ENCODE measurements at places on chromosomes 5 and 9. TPM values are rescaled to one million over a fixed set of nuclear protein-coding genes. Genes with fewer than 3 reads are reported as not detected.

- DNase-seq, result no peak
Observed at GRCh38 chr5:158676642-158677469, 422.9 kb downstream of the EBF1 start.

DNA sequence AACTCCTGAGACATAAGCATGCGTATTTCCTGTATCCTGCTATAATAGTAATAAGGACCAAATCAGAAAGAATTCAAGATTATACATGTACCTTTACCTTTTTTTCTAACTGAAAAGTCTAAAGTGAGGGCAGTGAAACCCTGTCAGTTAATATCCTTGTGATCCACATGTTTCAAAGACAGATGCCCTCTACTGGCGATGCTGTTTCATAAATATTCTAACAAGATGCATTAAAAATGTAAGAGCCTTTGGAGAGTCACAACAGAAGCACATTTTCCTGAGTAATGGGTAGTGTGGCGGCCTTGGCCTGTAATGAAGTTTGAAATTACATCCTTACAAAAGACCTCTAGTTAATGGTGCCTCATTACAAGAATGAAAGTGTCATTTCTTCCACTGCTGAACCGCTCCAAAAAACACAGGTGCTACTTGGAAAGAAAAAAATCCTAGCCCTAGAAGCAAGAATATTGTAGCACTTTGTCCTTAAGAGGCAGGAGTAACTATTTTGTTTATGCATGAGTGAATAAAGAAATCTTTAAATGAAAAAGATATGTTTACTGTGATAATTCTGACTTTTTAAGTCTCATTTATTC, 232.6 kb downstream of the EPB41L4A start:
- no peak for DNase-seq

DNA sequence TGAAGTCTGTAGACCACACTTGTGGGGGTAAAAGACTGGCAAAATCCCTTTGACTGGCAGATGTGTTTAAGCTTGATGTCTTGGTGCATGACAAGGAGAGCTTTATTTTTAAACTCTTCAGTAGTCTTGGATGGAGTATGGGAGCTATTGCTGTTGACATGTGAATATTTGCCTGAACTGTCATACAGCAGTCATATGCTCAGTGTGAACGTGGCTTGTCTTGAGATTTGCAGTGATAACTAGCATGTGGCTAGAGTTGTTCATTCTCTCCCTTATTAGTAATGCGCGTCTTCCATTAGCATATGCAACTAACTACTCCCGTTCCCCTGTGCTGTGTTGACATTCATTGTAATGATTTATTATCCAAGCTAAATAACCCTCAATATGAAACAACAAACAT, 523.6 kb upstream of the WWC1 start:
- no peak for DNase-seq

- DNase-seq, result no peak
Observed at GRCh38 chr9:68455451-68455850, 85.2 kb downstream of the TMEM252 start.

DNA sequence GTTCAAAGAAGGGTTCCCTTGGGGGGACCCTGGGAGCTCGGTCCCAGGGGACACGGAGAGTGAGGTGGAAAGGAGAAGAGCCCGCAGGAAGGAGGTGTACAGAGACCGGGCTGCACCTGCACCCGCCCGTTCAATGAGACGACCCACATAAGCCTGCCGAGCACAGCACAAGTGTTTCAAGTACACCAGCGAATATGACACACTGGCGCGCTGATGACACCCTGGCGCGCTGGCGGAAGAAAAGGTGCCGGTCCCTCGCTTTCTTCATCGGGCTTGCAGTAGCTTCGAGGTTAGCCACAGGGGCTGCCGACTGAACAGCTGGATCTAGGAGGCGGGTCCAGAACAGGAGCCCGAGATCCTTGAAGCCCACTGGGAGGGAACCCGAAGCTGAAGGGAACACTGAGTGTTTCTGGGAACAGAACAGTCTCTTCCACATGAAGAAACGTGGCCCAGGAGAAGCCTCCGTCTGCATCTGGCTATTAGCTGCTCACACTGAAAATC, 1.4 kb downstream of the TBC1D9B start:
- DNase-seq, result no peak

DNA sequence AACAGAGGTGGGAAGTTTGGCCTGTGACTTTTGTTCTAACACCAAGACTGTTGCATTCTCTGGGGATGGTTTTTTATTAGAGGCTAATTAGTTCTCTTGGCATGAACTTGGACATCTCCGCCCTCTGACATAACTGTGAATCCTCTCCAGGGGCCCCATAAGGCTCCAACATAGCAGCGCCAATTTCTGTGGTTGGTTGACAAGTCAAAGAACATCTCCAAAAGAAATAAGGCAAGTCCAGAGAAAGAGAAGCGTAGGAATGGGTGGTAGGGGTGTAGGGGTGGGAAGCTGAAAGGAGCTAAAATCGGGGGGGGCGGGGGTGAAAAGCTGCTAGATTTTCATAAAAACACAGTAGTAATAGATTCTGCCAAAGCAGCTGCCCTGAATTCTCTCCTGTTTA, 81.0 kb upstream of the DAB2 start:
- no peak for DNase-seq

GRCh38 chr5:96537386-96537785, 104.3 kb upstream of the PCSK1 start:
- no peak for DNase-seq

GRCh38 chr9:107693625-107694326, 204.2 kb upstream of the KLF4 start:
- no peak for DNase-seq

- DNase-seq, result no peak
Observed at GRCh38 chr9:105258225-105258737, 13.8 kb downstream of the SLC44A1 start.

- DNase-seq, result no peak
Observed at GRCh38 chr5:91016954-91017700, 366.0 kb downstream of the ARRDC3 start.

DNA sequence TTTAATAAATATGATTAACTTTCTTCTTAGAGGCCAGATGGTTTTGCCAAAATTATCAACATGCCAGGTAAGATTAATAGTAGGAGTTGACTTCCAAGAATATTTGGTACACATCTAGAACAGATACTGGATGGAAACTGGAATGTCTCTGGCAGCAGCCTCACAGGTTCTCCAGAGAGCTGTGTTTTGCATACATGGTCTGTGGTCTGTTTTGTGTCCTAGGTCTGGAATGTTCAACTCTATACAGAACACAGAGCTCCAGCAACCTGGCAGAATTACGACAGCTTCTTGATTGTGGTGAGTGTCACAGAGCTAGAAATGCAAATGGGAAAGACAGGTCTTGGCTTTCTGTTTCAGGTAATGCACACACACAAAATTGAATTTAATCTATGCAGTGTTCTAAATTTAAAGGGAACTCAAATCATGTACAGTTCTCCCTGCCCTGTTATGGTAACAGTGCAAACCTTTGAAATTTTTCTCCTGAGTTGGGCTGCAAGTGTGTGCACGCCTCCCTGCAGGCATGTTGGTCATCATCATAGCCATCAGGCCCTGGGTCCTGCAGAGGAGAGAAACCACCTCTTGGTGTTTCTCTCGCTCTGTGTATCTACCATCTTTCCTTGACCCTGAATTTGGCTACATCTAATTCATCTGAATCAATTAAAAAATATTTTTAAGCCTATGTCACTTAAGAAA, 58.3 kb downstream of the PIK3R1 start:
- no peak for DNase-seq

DNA sequence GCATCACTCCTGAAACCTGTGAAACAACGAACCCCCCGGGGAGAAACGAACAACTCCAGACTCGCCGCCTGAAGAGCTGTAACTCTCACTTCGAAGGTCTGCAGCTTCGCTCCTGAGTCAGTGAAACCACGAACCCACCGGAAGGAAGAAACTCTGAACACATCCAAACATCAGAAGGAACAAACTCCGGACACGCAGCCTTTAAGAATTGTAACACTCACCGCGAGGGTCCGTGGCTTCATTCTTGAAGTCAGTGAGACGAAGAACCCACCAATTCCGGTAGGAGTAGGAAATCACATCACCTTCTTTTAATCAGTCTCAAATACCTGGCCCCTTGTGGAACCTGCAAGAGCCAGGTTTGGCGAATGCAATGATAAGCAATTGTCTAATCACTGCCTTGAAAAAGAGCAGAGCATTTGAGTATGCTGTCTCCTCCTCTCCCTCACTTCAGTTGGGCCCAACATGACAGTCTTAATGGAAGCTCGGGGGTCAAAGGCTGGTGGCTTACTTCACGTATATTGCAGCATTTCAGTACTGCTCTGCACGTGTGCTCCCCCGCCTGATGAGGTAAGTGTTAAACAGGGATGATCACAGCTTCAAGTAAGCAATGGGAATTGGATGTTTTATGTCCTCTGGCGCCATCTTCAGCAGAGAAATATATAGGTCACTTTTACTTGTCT, 473 bp downstream of the IRGM start:
- peak; percentile 65 for DNase-seq

DNA sequence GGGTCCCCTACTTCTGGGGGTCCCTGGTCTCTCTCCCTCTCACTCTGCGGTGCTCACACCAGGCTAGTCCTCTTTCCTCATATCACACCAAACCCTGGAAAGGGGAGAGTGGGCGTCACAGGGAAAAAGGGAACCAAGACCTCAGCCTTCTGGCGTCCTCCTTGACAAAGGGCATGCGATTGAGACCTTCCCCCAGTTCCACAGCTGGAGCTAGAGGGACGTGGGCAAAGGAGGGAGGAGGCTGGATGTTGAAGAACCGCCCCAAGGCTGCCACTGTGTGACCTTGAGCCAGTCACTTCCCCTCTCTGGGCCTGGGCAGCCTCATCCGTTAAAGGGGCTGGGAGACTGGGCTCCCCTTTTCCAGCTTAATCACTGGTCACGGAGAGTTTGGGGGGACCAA, 18.5 kb upstream of the TOR2A start:
- no peak for DNase-seq

GRCh38 chr5:68845131-68845530, 248.7 kb upstream of the SLC30A5 start:
- no peak for DNase-seq

GRCh38 chr9:127778280-127779135, at the start of gene SH2D3C:
Gene SH2D3C, minus strand, starts transcription at chr9:127778666. Its CDS starts 39 bp downstream, at chr9:127778627.
- DNase-seq, result no peak

DNA sequence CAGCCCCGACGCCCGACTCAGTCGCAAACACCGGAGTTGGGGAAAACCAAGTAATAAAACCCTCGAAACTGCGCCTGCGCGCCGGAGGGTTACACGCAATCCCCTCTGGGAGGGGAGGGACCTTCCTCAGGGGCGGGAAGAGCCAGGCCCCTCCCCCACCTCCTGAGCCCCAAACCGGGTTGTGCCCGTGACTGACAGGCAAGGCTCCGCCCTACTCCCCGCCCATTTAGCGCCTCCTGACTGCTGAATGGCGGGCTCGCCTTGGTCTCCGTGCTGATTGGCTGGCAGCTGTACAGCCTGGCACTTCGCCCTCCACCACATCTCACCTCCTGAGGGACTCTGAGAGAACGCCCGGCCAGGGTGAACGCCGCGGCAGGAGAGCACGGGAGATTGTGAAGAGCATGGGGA, at the start of gene PRDM9:
PRDM9 (plus strand) TSS at position 332 of the 408 bp plus-strand sequence. CDS start 1,425 bp downstream, outside the sequence.
- DNase-seq, result peak; percentile 71

GRCh38 chr5:96818125-96818788, 10.5 kb upstream of the ERAP1 start:
- DNase-seq, result no peak

- DNase-seq, result peak; percentile 78
Observed at GRCh38 chr9:109012009-109012875, 1.1 kb downstream of the CTNNAL1 start.

DNA sequence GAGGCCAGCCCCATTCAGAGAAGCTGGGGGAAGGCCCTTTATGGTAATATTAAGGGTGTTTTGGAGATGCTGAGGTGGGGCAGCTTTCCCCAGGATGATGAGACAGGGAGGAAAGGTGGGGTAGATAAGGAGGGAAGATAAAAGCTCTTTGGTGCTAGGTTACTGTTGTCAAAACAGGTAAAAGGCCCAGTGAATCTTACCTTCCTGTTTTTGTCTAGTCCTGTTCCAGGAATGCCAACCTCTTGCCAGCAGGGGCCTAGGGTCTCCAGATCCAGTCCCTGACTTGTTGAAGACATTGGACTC, 797 bp upstream of the CCL27 start:
- no peak for DNase-seq

DNA sequence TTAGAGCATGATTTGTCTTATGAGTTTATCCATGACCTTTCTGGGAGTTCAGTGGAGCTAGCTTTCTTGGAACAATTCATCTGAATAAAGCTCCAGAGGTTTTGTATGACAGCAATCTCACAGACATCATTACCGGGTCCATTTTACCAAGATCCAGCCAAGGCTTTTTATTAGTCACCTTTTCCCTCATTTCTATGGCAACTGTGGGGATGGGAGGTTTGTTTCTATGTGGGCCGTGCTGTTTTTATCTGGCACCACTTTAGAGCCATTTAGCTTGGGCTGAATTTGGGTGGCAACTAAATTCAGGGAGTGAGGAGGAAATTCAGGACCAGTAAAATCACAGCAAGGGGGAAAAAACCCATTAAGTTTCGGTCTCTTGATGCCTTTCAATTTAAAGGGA, 245.7 kb downstream of the NSG2 start:
- no peak for DNase-seq

- no peak for DNase-seq
Observed at GRCh38 chr9:85009251-85009650, 339.7 kb downstream of the NTRK2 start.

DNA sequence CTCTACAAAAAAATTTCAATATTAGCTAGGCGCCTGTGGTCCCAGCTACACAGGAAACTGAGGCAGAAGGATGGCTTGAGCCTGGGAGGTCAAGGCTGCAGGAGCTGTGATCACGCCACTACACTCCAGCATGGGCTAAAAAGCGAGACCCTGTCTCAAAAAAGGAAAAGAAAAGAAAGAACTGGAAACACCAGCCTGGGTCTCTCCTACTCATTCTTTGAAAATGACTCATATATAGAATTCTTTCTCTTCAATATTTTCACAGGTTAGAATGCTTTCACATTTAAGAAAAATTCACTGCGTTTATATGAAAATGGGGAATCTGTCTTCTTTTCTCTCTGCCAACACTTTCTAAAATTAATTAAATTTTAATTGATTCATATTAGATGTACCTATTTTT, 115.6 kb downstream of the TRPM6 start:
- no peak for DNase-seq

DNA sequence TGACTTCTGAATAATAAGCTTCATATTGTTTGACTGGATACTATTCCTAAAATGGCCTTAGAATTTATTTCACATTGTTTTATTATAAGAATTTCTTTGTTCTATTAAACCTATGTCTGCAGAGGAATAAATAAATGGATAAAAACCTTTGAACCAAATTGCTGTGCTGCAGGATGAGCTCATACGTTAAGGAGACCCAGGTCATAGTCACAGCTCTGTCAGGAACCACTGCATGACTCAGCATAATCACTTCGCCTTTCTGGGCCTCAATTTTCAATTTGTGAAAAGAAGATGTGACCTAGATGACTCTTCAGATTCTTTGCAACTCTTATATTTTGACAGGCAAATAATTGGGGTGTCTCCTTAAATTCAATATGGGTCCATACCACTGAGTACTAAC, 36.7 kb upstream of the HMHB1 start:
- no peak for DNase-seq

LCNL1 gene
- not detected for total RNA-seq

AFAP1L1 gene
- total RNA-seq, result 5.9 TPM

PLCXD3 gene
- 1.6 TPM for total RNA-seq

ANKRD34B gene
- total RNA-seq, result not detected

TMEM174 gene
- not detected for total RNA-seq

MEGF10 gene
- total RNA-seq, result not detected

SV2C gene
- not detected for total RNA-seq

SIMC1 gene
- 21.8 TPM for total RNA-seq

SLC34A1 gene
- not detected for total RNA-seq

PLAC8L1 gene
- not detected for total RNA-seq
